Kidney (tissue), 22 donors: ENCODE measurements at places on chromosomes 2 and 18.

- DNase-seq, result no peak
Measured at GRCh38 chr2:121189011-121189410, 96.0 kb downstream of the TFCP2L1 start.

DNA sequence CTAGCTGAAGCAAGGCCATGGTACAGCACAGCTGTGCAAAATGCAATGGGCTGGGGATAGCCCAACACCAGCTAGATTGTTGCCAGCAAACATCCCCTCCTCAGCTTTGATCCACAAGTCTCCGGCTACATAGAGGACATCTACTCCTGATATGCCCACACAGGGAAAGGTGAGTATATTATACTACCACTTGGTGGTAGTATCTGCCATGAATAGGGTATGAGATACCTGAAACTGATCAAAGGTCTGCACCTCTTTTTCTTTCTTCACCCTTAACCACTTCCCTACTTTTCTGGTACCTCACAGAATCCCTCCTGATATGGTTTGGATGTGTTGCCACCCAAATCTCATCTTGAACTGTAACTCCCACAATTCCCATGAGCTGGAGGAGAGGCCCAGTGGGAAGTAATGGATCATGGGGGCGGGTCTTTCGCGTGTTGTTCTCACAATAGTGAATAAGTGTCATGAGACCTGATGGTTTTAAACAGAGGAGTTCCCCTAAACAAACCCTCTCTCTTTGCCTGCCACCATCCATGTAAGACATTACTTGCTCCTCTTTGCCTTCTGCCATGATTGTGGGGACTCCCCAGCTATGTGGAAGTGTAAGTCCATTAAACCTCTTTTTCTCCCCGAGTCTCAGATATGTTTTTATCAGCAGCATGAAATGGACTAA lies 279.6 kb downstream of the TXNL1 start:
- DNase-seq, result no peak

DNA sequence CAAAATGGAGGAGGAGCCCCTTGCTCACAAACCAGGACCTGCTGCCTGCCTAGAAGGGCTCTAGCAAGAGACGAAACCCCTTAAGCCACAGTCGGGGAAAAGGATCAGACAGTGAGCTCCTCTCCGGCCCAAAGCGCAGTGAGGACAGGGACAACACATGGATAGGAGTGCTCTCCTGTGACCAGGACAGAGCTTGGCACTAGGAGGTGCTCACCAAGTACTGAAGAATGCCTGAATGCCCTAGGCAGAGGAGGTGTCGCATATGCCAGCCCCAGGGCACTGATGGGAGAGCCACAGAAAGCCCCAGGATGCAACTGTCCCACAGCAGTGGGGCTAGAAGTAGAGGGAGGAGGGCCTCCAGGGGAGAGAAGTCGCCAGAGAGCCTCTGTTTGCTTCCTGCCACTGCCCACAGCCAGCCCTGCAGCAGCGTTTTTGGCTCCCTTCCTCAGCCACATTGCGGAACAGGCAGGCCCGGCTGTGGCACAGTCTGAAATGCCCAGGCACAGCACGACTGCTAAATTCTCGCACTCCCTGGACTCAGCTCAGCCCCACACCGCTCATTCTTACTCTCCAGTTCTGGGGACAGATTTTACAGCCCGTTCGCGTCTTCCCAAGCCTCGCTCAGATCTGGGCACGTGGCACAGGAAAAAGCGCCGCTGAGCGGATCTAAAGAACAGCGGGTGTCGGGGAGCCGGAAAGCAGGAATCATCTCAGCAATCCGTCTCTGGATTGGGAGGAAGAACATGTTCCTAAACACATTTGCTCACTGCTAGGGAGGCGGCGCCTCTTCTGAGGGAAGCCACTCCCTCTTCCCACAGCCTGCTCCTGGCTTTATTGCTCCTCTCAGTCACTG lies 98.7 kb upstream of the POU3F3 start:
- DNase-seq, result no peak

- peak; percentile 87 for DNase-seq
Measured at GRCh38 chr2:217713395-217714286, 289.2 kb downstream of the TNS1 start.

GRCh38 chr2:10428924-10429323 lies 19.2 kb downstream of the ODC1 start:
- DNase-seq, result no peak

DNA sequence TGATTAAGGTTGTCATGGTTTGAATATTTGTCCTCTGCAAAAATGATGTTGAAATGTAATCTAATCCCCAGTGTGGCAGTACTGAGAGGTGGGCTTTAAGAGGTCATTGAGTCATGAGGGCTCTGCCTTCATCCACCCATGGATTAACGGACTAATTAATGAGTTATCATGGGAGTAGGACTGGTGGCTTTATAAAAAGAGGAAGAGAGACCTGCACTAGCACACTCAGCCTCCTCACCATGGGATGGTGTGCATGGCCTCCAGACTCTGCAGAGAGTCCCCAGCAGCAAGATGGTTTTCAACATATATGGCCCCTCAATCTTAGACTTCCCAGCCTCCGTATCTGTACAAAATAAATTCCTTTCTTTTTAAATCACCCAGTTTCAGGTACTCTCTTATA lies 41.0 kb downstream of the DTNB start:
- no peak for DNase-seq

- DNase-seq, result no peak
Measured at GRCh38 chr18:61738488-61738887, 154.3 kb downstream of the RNF152 start.

- no peak for DNase-seq
Measured at GRCh38 chr2:71173096-71173495, 42.7 kb downstream of the MPHOSPH10 start.

- no peak for DNase-seq
Measured at GRCh38 chr2:63651356-63651755, 62.6 kb downstream of the MDH1 start.

GRCh38 chr2:142218471-142218870 lies 87.7 kb upstream of the LRP1B start:
- DNase-seq, result no peak

- DNase-seq, result no peak
Measured at GRCh38 chr2:170362871-170363631, 185.1 kb downstream of the MYO3B start.

DNA sequence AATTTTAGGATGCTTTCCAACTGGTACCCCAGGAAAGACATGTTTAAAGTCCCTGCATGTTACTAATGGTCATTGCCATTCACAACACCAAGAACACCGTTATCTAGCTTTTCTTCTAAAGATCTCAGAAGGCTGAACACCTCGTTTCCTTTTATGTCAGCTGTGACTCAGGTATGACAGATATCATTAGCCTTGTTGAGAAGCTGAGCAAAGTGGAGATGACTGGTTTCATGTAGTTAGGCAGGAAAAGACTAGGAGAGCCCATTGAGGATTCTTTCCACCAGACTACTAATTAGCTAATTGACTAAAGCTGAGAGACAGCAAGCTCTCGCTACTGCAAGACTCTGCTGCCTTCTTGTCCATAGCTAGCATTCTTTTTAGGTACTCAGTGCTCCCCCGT lies 32.0 kb upstream of the ARL5A start:
- DNase-seq, result no peak

DNA sequence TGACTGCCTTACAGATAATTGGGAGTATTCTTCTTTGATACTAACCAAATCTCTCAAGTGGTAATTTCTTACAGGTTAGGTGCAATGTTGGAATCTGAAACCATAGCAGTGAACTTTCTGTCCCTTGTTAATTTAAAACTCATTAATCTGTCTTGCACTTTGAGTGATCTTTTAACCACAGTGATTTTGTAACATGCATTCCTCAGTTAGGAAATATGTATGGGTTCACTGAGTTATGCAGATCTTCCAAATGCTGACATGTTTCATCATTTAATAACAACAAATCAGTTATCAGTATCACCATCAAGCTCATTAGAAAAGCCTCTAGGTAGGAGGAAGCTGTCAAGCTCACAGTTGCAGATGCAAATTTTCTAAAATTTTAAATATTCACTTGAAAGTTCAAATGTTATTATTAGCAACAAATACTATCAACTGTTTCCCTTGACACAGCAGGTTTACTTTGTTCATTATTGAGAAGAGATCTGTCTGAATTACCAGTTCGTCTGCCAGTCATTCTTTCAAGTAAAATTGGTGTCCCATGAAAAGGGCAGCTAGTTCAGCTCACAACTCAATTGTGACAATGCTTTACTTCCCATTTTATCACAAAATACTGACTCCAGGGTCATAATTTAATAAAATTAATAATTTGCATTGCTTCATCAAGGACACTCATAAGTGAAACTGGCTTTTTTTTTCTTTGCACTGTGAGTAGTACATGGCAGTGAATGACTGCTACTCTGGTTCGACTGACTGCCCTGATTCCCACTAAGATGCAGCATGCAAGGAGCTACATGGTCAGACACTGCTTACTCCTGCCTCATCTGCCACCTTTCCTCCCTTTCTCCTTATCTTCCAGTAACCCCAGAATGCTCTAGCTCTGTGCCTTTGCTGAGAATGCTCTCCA lies 31.6 kb downstream of the SUCLG1 start:
- no peak for DNase-seq

- DNase-seq, result no peak
Measured at GRCh38 chr2:46769809-46770208, 145.8 kb downstream of the MCFD2 start.

DNA sequence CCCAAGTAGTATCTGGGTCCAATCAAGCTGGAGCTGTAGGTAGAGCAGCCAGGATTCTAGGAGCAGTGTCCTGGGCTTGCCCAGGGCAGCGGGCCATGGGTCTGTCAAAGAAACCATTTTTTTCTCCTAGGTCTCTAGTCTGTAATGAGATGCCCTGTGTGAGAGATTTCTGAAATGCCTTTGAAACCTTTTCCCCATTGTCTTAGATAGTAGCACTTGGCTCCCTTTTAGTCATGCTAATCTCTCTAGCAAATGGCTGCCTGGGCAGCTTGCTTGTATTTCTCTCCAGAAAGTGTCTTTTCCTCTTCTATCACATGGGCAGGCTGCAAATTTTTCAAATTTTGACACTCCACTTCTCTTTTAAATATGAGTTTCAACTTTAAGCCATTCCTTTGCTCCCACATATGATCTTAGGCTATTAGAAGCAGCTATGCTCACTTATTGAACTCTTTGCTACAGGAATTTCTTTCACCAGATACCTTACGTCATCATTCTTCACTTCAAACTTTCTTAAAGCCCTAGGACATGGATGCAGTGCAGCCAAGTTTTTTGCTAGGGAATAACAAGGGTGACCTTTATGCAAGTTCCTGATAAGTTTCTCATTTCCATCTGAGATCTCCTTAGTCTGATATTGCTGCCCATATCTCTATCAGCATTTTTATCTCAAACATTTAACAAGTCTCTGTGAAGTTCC lies 890.2 kb upstream of the VRK2 start:
- DNase-seq, result no peak

DNA sequence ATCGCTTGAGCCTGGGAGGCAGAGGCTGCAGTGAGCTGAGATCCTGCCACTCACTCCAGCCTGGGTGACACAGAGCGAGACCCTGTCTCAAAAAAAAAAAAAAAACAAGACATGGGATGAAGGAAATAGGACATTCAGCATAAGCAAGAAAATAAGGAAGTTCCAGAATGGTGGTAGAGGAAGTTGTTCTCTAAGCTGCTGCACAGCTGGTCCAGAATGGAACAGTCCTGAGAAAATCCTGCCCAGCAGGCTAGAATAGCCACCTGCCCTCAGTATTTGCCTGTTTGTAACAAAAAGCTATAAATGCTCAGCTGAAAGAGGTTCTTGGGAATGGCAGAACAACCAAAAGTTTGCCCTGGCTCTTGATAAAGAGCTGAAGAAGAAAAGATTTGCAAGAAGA lies 11.1 kb upstream of the MAPRE3 start:
- no peak for DNase-seq

DNA sequence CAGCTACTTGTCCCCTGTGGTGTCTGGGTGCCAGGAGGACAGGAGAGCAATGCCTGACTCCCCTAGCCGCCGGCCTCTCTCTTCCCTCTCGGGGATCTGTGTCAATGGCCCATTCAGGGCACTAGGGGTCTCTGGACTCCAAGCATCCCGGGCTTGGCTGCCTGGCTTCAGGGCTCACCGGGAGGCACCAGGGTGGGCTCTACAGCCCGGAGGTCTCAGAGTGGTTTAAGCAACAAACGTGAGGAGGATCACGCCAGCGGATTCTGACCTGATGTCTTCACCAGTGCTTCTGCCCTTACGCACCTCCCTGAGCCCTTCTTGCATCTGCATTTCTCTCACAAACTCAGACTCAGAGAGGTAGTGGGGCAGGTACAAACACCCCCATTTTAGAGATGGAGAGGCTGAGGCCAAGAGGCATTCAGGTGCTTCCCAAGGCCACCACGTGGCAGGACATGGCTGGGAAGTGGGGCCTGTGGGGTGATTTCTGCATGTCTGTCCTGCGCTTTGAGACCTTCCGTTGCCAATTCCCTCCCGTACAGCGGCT lies 243.0 kb downstream of the CELF4 start:
- peak; percentile 67 for DNase-seq

- DNase-seq, result no peak
Measured at GRCh38 chr2:235045336-235045972, 93.6 kb downstream of the SH3BP4 start.

DNA sequence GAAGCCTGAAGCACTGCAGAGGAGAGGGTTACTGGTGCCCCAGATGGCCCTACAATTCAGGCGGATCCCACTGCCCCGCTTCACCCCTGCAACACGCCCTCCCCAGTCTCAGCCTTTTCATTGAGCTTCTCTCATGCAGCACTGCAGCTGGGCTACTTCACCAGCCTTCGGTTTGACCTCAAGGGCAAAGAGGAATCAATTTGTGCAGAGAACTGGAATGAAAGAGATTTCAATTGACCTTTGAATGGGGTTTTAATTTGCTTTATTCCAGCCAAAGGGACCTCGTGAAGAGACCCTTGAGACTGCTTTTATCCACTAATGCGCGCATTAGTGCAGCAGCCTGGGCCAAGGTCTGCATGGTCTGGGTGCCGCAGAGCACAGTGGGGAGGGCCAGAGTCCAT lies 8.8 kb upstream of the POMC start:
- DNase-seq, result no peak

DNA sequence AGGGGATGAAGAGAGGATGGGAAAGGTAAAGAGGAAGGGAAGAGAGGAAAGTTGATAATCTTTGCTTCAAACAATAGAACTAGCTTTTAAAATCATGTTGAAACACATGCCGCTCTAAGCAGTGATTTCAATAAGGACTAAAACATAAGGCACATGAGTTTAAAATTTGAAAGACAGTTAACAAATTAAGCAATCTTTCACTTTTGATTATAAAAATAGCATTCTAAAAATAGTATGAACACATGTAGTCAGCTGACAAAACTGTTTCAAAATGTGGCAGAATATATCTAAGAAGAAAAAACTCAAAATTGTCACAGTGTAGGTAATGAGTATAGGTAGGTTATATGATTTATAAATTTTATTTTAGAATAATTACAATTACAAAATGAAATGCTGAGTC lies 25.3 kb downstream of the PSME4 start:
- DNase-seq, result no peak

- no peak for DNase-seq
Measured at GRCh38 chr2:221716426-221717303, 144.6 kb upstream of the EPHA4 start.
